ENCODE measurements at places on chromosomes 13 and 19.

GRCh38 chr19:56507446-56508289 is at the start of gene ZNF471:
Gene ZNF471, plus strand, starts transcription at chr19:56507855. Its CDS starts 3,717 bp downstream, at chr19:56511572.
- DNase-seq = peak; percentile 99

GRCh38 chr19:5671600-5671999 is 8.7 kb downstream of the MICOS13 start:
- DNase-seq = no peak

DNA sequence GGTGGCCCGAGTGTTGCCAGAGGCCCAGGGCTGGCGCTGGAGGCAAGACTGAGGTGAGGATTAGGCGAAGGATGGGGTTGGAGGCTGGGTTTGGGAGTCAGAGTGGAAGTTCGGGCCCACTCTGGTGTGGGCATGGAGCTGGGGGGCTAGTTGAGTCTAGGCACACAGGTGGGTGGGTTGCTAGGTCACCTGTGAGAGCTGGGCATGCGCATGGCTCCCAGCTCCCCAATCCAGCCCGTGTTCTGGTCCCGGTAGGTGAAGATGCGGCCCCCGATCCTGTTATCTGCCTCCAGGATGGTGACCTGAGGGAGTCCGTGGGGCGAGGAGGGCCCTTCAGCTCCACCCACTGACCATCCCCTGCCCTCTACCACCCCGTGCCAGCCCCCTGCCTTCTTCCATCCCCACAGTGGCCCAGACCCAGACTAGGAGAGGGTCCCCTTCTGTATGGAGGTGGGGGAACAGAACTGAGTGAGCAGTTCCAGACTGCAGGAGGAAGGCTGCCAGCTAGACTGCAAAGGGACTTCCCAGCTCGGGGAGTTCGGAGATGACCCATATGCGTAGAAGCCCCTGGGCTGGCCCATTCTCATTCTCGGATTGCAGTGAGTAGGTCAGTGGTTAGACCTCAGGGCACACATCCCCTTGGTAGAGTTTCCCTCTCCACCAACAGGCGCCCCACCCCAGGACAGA is 1.7 kb downstream of the IL4I1 start:
- DNase-seq = no peak

- no peak for DNase-seq
Measured at GRCh38 chr13:102039264-102039663, 362.6 kb downstream of the FGF14 start.

DNA sequence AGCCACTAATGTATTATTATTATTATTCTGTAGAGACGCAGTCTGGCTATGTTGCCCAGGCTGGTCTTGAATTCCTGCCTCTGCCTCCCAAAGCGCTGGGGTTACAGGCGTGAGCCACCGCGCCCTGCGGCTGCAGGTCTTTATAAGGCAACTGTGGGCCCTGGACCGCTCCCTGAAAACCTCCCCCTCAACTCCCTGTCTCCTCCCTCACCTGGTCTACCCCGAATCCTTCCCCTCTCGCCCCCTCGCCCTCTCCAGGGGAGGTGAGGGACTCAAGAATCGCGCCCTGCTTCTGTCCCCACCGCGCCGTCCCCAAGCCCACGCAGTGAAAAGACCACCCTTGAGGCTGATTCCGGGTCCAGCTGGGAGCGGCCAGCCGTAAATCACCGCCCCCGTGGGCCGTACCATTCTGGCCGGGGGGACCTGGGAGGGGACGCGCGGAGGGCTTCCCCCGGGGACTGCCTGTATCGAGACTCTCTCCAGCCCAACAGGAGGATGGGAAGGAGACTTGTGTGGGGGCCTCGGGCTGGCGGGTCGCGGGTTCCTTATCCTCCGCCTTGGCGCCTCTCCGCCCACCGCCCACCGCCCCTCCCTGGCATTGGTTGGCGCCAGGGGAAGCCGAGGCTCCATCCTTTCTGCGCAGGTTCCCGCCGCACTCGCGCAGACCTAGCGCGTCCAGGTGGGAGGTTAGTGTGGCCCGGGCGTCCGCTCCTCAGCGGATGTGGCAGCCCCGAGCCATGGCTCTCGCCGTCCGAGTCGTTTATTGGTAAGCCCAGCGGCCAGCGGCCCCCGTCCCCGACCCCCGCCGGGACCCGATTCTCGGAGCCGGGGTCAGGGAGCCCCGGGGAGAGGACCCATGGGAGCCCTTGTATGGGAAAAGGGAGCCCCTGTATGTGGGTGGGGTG is at the start of gene SELENOW:
SELENOW (plus strand) TSS at position 655 of the 905 bp plus-strand sequence; CDS start at position 738, 83 bp downstream.
- peak; percentile 90 for DNase-seq

DNA sequence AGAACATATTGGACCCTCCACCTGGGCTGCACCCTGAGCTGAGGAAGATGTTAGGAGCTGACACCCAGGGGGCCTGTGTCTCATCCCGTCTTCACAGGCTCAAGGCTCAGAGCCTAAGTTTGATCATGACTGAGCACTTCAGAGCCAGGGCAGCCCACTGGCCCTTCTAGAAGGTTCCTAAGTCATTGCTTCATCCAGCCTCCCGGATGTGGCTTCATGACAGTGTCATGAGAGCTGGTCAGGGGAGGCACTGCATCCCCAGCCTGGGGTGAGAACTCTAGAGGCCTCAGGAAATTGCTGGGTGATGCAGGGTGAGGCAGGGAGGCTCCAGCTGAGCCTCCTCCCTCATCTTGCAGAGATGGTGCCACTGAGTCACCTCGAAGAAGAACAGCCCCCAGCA is 24.9 kb upstream of the PIK3R2 start:
- DNase-seq = no peak

DNA sequence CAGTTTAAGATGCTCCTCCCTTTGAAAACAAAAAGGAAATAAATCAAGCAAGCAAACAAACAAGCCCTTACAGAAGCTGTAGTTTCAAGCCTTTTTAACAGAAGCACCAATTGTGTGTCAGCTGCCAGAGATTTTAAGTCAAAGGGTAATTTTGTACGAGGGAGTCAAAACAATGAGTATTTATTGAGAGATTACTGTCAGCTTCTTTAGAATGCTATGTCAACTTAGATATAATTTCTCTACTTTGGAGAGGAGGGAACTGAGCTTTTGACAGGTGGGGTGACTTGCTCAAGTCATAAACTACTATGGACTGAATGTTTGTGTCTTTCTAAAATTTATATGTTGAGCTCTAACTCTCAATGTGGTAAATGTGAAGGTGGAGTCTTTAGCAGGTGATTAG is 10.5 kb upstream of the CBY2 start:
- DNase-seq = no peak

DNA sequence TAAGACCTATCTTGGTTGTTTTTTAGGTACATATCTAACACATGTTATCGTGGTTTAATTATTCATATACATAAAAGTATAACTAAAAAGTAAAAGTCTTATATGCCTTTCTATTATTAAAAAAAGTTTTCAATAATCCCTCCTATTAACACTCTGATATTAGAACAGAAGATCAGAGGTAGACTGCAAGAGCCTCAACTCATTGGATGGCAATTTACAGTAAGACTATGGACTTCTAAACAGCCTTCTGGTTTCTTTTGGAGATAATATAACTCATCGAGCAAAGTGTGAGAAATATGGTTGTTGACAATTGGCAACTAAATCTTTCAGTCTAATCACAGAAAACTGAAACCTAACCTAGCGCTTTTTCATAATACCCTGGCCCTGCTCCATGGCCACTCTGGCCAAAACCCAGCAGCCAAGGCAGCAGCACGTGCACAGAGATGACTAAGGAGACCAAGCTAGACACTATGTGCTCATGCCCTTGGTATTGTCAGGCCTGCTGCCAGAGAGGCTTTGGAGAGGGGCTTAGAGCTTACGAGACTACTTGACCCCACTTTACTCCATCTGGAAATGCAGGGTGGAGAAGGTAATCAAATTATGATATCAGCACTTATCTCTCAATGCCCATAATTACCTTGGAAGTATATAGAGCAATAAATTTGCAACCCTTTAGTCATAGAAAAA is 40.6 kb upstream of the EEF1AKMT1 start:
- peak; percentile 59 for DNase-seq

- no peak for DNase-seq
Measured at GRCh38 chr13:51643105-51643881, 59.0 kb downstream of the WDFY2 start.

- DNase-seq = no peak
Measured at GRCh38 chr19:29858000-29858596, 46.3 kb downstream of the CCNE1 start.

DNA sequence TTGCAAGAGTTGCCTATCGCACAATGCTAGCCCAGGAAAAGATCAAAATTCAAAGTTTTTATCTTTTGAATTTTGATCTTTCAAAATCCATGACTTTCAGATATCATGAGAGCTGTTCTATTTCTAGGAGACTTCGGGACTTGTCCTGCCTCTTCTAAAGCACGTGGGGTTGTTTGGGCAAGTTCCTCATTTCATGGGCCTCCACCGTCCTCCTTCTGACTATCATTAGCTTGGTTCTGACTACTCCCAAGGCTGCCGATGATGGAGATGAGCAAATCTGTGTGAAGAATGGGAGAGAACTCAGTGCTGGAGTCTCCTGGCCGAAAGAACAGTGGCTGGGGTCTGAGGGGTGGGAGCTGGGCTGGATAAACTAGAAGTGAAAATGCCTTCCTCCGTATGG is 86.5 kb downstream of the COL4A1 start:
- DNase-seq = no peak

DNA sequence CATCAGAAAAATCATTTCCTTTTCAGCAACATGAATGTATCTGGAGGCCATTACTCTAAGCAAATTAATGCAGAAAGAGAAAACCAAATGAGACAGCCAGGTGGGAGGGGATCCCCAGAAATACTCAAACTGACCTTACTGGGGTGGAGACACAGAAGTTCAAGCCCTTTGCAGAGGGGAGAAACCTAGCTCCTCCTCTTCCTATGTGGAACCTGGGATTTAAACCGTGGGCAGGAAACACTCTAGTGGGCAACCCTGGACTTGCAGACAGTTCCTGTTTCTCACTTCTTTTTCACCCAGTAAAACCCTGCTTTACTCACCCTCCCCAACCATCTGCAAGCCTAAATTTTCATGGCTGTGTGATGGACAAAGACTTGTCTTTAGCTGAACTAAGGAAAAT is 61.3 kb downstream of the SLITRK6 start:
- DNase-seq = no peak

GRCh38 chr13:109785892-109786450 is 412 bp downstream of the IRS2 start:
- DNase-seq = no peak

DNA sequence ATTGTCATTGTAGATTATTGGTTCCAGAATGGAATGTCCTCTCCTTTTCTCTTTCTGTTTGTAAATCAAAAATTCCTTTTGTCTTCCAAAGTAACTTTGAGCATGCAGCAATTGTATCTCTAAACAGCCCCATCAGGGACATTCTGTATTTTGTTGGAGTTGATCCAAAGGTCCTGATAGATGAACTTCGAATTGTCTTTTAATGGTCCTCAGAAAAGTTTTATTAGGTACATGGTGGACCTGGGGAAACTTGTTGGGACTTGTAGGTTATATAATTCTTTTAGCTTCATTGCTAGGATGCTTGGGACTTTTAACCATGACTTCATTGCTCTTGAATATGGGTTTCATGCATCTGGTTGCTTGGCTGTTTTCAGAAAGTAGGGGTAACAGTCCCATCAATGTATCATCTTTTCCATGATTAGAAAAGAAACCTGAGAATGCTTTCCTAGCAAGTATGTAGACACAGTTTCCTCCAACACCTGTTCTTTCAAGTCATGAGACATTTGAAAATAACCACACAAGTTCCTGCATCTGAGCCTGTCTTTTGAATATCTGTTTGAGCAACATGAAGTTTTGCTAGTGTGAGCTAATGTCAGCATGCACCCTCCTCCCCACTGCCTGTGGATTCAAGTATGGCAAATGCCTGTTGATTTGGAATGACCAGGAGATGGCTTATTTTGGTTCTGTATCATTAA is 413.1 kb downstream of the KCNRG start:
- no peak for DNase-seq

- DNase-seq = no peak
Measured at GRCh38 chr19:49094505-49095482, 9.5 kb downstream of the SNRNP70 start.

DNA sequence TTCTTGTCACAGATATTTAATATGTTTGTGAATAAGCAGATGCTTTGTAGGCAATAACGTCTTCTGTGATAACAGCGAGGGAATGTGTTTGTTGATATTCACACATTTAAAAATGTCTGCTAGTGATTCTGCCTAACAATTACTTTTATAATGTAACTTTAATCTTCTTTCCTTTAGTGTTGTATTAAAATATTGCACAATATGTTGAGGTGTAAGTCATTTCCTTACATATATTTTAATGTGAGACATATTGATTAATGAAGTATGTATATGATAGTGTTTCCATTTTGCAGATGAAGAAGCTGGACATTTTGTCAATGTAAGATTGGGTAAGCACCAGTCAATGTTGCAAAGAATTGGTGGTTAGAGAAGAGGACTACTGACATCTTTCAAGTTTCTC is 324.4 kb downstream of the SLITRK1 start:
- no peak for DNase-seq

DNA sequence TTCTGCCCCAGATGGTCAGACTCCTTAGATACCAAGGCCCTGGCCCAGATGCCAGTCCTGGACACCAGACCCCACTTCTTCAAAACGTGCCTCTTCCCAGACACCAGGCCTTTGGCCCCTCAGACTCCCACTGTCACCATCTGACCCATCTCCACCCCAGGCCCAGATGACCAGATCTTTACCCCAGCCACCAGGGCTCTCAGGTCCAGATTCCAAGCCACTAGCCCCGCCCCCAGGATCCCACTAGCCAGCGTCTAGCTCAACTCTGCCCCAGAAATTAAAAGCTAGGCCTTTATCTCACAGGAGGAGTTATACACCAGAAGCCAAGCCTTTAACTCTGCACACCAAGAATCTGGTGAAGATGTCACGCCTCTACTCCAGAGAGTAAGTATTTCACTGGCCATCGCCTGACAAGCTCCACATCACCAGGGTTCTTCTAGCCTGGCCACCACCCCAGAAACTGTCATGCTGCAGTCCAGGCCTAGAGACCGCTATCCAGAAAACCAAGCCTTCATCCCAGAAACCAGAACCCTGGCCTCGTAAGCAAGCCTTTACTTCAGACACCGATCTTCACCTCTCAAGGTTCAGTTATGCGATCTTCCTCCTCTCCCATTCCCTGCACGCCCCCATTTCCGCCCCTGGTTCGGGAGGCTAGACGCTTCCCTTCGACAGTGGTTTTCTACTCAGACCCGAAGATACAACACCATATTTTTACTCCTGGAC is 595 bp downstream of the XAB2 start:
- no peak for DNase-seq

DNA sequence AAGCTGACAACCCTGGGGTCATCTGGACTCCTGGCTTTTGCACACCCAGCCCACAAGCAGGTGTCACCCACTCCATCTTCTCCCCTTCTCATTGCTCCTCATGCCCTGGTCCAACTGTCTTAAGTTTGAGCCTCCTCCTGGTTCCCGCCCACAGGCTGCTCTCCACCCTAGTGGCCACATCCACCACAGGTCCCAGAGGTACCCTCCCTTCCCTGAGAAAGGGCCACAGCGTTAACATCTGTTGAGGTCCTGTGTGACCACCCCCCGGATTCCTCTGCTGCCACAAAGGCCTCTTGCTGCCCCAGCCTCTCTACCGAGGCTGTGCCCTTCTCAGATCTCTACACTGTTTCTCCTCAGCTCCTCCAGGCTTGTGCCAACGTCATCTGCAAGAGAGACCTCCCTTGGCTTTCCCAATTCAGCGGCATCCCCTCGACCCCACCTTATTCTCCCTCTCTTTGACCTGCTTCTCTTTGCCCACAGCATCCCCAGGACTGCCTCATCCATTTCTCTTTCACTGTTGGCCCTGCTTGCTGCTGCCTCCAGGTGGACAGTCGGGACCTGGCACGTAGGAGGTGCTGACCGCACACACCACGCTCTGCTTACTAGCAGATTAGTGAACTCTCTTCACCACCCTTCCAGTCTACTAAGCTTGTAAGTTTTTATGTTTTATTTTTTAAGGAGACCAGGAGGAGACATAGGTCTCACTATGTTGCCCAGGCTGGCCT is 33.3 kb downstream of the SUGP2 start:
- DNase-seq = no peak

- DNase-seq = no peak
Measured at GRCh38 chr19:1053176-1054101, 13.5 kb upstream of the ARHGAP45 start.

All from right forelimb (tissue), 1 donor.